HT-29 (cell line): ENCODE measurements at places on chromosomes 2 and 18.
A peak's percentile ranks its signal among the peaks of the same experiment; 100 is the strongest.

GRCh38 chr2:458425-458815 lies 170.5 kb upstream of the ALKAL2 start:
- DNase-seq = no peak

DNA sequence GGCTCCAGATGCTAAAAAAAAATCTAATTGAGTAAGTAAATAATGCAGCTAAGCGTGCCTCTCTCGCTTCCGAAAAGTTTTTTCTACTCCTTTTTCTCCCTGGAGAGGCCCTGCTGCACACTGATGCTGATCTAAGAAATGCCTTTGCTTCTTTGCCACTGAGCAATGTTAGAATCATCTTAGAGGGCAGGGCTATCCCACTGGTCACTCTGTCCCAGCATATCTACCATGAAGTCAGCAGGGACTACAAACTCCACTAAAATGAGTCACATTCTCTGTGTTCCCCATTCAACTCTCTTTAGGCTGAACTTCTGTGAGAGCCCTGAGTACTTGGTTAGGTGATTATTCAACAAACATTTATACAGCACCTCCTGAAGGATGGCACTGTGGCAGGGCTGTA lies 127.6 kb upstream of the LYPD1 start:
- DNase-seq = no peak

DNA sequence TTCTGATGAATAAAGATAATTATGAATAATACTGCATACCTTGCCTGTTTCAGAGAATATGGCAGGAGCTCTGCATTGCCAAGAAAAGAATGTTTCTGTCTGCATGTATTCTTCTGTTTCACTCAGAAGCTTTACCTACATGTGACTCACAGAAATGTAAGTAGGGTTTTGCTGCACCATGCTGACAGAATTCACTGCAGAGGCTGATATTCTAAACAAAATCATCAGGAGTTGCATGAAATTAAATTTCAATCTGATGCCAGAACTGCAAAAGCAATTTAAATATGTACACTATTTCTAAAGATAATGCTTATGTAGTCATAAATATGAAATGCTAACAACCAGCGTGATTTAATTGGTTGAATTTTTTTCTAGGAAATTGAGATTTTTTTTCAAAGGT lies 332.8 kb upstream of the FSHR start:
- DNase-seq = no peak

DNA sequence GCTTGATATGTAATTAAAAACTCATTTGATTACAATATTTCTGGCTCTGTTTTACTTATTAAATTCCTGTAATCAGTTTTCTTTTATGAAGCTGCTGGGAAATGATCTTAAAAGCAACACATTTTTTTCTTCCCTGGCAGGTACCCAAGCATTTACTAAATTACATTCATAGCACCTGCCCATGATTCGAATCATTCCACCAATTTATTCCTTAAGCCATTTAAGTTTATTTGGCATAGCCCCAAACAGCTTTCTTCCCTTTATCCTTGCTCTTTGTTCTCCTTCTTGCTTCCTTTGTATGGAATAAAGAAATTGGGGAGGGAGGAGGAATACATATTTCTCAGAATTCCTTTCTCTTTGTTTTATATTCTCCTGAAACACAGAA lies 241.3 kb downstream of the AGPS start:
- DNase-seq = no peak

GRCh38 chr18:28039078-28039477 lies 137.9 kb downstream of the CDH2 start:
- no peak for DNase-seq

GRCh38 chr2:132845339-132845738 lies 175.3 kb upstream of the LYPD1 start:
- DNase-seq = no peak

DNA sequence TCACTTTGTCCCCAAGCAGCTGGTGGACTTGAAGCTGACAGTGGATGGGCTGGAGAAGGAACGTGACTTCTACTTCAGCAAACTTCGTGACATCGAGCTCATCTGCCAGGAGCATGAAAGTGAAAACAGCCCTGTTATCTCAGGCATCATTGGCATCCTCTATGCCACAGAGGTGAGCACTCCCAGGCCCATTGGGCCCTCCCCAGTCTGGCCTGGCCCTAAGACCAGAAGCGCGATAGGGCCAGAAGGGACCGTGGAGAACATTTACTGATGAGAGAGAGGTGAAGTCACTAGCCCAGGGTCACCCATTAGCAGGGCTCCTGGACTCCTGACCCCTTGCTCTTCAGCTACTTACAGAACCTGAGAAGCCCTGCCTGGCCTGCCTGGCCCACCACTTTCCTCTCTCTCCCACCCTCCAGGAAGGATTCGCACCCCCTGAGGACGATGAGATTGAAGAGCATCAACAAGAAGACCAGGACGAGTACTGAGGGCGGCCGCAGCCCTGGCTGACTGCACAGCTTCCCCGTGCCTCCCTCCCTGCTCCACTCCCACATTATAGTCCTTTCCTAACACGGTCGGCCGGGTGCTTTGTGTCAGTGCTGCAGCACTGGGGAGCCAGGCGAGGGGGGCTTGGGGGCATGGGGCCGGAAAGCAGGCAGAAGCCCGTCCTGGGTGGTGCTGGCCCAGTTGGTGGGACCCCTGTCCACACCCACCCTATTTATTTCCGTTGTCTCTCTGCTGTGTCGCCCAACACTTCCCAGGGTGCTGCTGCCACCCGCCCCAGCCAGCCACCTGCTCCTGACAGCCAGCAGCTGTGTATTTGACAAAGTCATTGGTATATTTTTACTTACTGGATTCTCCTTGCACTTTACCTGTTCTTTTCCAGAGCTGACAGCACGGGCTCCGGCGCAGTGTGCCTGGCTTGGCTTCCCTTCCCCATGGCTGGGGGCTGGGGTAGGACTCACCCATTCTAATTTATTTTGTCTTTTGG lies 6.6 kb upstream of the TMEM214 start:
- DNase-seq = no peak

DNA sequence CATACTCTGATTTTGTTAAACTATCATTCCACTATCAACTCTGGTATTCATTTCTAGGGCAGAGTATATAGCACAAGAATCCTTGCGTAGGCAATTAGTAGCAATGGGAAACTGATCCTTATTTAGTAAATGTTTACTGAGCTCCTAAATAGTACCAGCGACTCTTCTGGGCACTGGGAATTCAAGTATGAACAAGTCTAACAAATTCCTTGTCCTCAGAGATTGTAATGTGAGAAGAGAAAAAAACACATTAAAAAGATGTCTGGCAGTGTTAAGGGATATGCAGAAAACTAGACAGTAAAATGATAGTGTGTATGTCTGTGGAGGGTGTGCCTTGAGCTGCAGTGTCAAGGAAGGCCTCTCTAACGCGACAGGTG lies 721 bp downstream of the METTL5 start:
- no peak for DNase-seq

GRCh38 chr2:65070172-65070830 lies 14.1 kb downstream of the CEP68 start:
- peak; percentile 65 for DNase-seq

GRCh38 chr18:79386547-79386946 lies 9.2 kb upstream of the NFATC1 start:
- DNase-seq = no peak

GRCh38 chr2:105487142-105488069 lies 88.6 kb upstream of the FHL2 start:
- DNase-seq = no peak

DNA sequence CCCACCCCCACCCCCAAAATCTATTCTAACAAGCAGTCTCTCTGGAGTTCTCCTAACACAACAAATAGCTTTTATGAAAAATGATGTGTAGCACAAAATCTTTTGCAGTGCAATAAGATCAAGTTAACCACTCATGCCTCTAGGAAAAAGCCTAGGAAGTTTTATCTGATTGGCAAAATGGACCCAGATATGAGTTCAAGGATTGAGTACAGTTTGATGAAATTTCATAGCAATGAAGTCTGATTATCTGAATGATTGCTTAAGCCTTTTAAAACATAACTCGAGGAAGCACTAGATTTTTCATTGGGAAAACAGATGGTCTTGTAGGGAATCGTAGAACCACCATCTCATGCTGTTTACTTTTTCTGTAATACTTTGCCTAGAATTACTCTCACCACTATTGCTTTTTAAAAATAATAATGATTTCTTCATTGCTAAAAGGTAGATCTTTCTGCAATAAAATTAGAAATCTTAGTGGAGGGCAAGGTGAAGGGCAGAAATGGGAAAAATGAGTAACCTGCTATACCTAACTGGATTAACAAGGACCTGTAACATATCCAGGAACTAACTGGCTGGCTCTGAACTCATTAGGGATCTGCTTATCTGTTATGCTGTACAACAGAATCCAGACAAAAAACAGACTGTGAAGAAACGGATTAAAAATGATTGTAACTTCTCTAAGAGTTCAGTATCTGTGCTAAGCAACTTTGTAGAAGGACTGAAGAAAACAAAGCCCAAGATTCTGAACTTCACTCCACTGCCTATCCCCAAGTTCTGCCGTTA lies 73.7 kb upstream of the ETAA1 start:
- no peak for DNase-seq

DNA sequence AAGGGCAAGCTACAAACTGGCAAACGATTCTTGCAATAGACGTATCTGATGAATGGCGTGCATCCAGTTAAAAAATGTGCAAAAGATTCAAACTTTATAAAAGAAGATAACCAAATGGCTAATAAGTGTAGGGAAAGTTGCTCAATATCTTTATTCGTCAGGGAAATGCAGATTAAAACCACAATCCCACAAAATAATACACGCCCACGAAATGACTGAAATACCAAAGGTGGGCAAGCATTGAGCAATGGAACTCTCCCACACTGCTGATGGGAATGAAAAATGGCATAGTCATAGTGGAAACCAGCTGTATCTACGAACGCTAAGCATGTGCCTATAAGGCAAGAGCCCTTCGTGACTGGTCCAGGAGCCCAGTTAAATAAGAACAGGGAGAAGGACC lies 168.6 kb upstream of the SIX2 start:
- no peak for DNase-seq

DNA sequence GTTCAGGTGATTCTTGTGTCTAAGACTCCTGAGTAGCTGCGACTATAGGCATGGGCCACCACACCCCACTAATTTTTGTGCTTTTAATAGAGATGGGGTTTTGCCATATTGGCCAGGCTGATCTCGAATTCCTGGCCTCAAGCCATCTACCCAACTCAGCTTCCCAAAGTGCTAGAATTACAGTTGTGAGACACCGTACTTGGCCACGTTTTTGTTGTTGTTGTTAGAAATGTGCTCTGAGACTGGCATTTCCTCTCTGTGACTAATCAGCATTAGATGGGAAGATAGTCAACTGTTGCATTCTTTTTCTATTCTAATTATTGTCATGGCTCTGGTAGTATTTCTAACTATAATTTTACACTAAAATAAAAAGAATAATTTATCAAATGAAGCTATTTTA lies 191.7 kb downstream of the CAMKMT start:
- DNase-seq = no peak

- DNase-seq = peak; percentile 33
Measured at GRCh38 chr18:48208432-48209140, 200.6 kb downstream of the ZBTB7C start.

- peak; percentile 70 for DNase-seq
Measured at GRCh38 chr2:223613017-223613950, 11.1 kb upstream of the SCG2 start.

- no peak for DNase-seq
Measured at GRCh38 chr2:134392442-134393074, 138.7 kb downstream of the MGAT5 start.

DNA sequence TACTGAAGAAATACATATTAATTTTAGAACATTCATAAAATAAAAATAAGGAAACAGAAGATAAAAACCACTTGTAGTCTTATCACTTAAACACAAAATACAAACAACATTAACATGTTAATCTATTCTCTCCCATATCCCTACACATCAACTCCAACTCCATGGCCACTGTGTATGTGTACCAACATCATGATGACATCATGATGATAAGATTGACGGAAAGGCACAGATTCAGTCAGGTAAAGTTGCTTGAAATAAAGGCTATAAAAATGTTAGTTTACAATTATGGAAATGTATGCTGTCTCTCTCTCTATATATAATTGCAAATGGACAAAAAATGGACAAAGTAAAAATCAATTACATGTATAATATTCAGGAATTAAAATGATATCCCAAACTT lies 388.5 kb upstream of the UBE2E3 start:
- DNase-seq = no peak

GRCh38 chr2:66515743-66516142 lies 80.8 kb downstream of the MEIS1 start:
- no peak for DNase-seq

DNA sequence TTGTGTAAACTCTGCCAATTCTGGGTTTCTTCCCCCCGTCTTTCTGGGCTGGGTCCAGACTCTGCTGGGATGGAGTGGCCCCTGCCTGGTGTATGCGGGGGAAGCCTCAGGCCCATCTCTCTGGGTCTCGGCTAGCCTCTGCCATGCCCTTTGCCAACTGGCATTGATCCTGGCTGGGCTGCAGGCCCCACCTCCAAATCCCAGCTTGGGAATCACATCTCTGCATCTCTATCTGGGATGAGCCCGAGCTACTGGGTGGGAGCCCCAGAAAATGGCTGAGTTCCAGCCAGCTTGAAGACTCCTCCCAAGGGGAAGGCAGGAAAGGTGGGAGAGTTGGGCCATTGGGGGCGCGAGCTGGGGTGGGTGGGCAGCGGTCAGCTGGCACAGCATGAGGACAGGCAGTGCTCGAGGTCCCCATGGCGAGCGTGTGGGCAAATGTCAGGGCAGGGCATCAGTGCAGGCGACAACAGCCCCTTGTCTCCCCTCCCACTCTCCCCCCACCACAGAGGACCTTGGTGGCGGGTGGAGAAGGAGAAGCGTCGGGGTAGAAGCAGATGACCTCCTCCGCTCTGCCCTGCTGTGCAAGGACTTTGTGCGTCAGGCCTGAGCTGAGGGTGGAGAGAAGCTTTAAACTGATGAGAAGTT lies 139.4 kb downstream of the ASB1 start:
- DNase-seq = no peak

- no peak for DNase-seq
Measured at GRCh38 chr2:21793461-21793860, 669.7 kb downstream of the TDRD15 start.

DNA sequence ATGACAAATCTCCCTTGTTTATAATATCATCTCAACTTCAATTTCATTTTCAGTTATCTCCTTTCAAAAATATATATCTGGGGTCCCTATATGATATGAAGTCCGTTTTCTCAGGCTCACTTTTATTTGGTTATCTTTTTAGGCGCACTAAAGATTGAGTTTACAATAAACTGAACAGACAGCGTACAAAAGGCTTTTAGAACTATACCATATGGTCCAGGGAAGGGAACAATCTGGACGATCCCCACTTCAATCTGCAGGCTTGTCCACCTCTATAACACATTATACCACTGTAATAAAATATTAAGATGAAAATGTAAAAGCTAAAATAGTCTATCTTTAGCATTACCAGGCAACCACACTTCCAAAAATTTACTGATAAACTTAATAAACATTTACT lies 289.9 kb downstream of the ZEB2 start:
- DNase-seq = no peak

DNA sequence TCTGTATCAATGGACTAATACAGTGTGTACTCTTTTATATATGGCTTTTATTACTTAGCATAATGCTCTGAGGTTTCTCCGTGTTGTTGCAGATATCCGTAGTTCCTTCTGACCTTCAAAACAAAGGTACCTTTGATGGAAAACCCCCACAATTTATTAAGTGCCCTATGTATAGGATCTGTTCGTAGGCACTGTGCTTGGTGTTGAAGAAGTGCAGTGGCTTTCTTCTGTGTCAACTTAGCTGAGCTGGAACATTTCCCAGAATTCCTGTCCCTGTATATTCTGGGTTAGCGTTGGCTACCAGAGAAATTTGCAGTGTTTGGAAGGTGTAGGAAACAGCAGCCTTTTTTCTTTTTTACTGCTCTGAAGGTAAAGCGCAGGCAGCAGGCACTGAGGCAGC lies 56.3 kb upstream of the MSH2 start:
- no peak for DNase-seq

- no peak for DNase-seq
Measured at GRCh38 chr2:237716011-237716410, 82.6 kb upstream of the RBM44 start.
